ENCODE measurements at places on chromosomes 3 and 15.

GRCh38 chr3:98199020-98199419 is 32.5 kb downstream of the OR5H15 start:
- DNase-seq = no peak

- DNase-seq = no peak
Measured at GRCh38 chr3:120052677-120053076, 41.6 kb downstream of the GSK3B start.

- no peak for DNase-seq
Measured at GRCh38 chr3:187064210-187065115, 74.8 kb downstream of the RPL39L start.

DNA sequence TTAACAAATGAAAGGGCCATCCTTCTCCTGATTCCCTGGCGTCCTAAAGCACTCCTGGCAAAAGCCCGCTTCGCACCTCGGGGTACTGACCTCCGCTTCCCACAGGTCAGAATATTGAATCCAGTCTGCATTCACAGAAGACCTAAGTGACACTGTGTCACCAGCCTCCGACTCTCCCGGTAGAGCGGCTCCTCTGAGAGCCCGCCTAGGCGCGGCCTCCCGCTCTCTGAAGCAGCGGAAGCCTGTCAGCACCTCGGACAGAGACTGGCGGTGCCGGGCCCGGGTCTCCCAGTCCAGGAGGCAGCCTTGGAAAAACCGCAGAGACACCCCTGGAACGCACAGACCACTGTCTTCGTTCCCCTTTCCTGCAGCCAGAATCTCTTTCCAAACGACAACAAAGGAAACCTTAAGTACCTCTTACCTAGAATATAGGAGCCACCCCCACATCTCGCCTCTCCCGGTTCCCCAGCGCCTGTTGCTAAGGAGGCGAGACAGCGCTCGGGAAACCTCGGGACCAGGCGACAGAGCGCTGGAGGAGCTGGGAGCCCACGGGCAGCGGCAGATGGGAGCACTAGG is 1.2 kb downstream of the GABRB3 start:
- DNase-seq = no peak

DNA sequence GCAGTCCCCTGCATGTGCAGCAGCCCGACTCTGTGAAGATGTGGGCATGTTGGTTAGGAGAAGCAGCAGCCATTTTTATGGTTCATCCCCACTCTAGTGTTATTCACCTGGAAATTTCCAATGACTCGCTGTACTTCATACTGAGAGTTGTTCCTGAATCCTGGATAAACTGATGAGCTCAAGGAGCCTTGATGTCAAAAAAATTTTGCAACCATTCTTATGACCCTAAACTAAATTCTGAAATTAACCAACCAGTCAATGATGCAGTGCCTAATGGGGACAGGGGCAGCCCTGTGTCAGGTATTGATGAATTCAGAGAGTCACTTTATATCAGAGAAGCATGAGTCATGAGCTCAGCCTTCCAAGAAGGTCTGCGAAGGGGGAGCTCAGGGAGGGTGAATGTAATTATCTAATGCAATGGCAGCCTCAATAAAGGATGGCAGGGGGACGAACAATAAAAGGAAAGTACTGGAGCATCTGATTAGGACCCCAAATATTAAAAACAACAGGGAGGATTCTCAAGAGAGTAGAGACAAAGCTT is 108.4 kb upstream of the VEPH1 start:
- DNase-seq = no peak

All from HCT116 (cell line).